Thoracic aorta endothelial cell (primary cell): ENCODE measurements at places on chromosomes 5 and 9. TPM values are rescaled to one million over a fixed set of nuclear protein-coding genes. Genes with fewer than 3 reads are reported as not detected.

The SYK gene
- total RNA-seq = not detected in 2 replicates

The PKN3 gene
- 20.6 and 31.9 TPM in 2 replicates for total RNA-seq

The TMED9 gene
- total RNA-seq = 120 and 127 TPM in 2 replicates

The ACOT12 gene
- not detected in 2 replicates for total RNA-seq

The FAM200C gene
- 2.9 and 4.1 TPM in 2 replicates for total RNA-seq

The RAB14 gene
- total RNA-seq = 73.5 and 78.5 TPM in 2 replicates

The PDLIM4 gene
- total RNA-seq = 33.4 and 87.9 TPM in 2 replicates

The DYNC2I2 gene
- total RNA-seq = 57.2 and 67.6 TPM in 2 replicates

The TMEM232 gene
- 0.80 and 2.4 TPM in 2 replicates for total RNA-seq

The SLC23A1 gene
- not detected in 2 replicates for total RNA-seq

The TEK gene
- total RNA-seq = 85.1 and 101 TPM in 2 replicates

The LCN2 gene
- not detected in 2 replicates for total RNA-seq

The PRUNE2 gene
- 29.1 and 64.7 TPM in 2 replicates for total RNA-seq

The N4BP3 gene
- 16.0 and 20.8 TPM in 2 replicates for total RNA-seq

The CDK7 gene
- 68.4 and 86.3 TPM in 2 replicates for total RNA-seq

The GPR151 gene
- total RNA-seq = not detected in 2 replicates

The SV2C gene
- total RNA-seq = not detected in 2 replicates

The SPINK6 gene
- total RNA-seq = not detected in 2 replicates

The CDC14B gene
- 2.0 and 2.4 TPM in 2 replicates for total RNA-seq

The GABRA6 gene
- total RNA-seq = 0.66 and 1.1 TPM in 2 replicates

The ANKRD33B gene
- total RNA-seq = 6.0 and 6.4 TPM in 2 replicates

The SLC35D2 gene
- 19.4 and 24.1 TPM in 2 replicates for total RNA-seq

The RASEF gene
- total RNA-seq = under 0.01 and 0.07 TPM in 2 replicates

The SPINK4 gene
- not detected in 2 replicates for total RNA-seq

The CARTPT gene
- total RNA-seq = not detected in 2 replicates

The FSD1L gene
- 9.3 and 10.5 TPM in 2 replicates for total RNA-seq

The CCNJL gene
- 4.0 TPM in 2 replicates for total RNA-seq

The SLC6A18 gene
- total RNA-seq = not detected in 2 replicates

The FAM169A gene
- 0.27 and 2.7 TPM in 2 replicates for total RNA-seq

The ROPN1L gene
- total RNA-seq = 0.53 and 1.9 TPM in 2 replicates

The FPGS gene
- total RNA-seq = 102 and 107 TPM in 2 replicates

The EMB gene
- total RNA-seq = 0.07 and 0.13 TPM in 2 replicates

The PCDHA9 gene
- total RNA-seq = under 0.01 and 0.07 TPM in 2 replicates

The CAAP1 gene
- total RNA-seq = 24.3 and 24.7 TPM in 2 replicates

The PCDHAC2 gene
- total RNA-seq = 1.8 and 3.3 TPM in 2 replicates

The PTPRD gene
- total RNA-seq = 1.6 and 5.0 TPM in 2 replicates

The ZFP2 gene
- total RNA-seq = 0.22 and 0.27 TPM in 2 replicates

The IL13 gene
- not detected in 2 replicates for total RNA-seq

The IFNA2 gene
- total RNA-seq = not detected in 2 replicates

The WNT8A gene
- not detected in 2 replicates for total RNA-seq
